ENCODE measurements at places on chromosomes 16 and 17.

DNA sequence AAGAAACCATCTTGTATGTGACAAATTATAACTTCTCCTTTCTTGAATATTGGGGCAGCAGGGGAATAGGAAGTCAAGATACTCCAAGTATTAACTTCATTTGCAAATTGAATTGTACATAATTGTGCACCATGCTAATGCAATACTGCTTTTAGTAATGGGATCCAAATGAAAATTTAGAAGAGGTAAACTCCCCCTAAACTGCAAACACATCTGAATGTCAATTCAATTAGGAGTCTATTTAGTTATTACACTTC lies 4.5 kb downstream of the STAT5B start:
- DNase-seq = no peak

DNA sequence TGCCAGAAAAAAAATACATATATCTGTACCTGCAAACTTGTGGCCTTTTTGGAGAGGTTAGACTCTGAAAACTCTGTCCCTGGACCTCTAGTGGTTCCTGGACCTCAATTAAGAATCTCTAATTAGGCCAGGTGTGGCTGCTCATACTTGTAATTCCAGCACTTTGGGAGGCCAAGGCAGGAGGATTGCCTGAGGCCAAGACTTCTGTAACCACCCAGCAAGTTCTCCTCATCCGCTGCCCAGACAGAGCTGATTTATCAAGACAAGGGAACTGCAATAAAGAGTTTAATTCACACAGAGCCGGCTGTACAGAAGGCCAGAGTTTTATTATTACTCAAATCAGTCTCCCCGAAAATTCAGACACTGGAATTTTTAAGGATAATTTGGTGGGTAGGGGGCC lies 4.2 kb downstream of the ASPA start:
- no peak for DNase-seq

DNA sequence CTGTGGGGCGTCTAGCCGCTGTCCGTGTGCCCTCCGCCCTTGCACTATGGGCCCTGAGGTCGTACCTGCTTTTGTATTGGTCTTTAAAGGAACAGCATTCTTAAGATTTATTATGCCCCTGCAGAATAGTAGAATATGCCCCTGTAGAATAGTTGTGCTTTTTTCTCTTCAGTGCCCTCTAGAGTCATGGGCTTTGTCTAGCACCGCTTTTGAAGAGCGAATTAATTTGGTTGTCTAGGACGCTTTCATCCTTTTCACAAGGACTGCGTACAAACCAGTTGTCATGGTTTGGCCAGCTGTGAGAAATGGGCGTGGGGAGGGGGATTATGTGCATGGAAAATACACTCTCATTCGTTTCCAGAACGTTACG lies 621 bp downstream of the CEP95 start:
- DNase-seq = no peak

DNA sequence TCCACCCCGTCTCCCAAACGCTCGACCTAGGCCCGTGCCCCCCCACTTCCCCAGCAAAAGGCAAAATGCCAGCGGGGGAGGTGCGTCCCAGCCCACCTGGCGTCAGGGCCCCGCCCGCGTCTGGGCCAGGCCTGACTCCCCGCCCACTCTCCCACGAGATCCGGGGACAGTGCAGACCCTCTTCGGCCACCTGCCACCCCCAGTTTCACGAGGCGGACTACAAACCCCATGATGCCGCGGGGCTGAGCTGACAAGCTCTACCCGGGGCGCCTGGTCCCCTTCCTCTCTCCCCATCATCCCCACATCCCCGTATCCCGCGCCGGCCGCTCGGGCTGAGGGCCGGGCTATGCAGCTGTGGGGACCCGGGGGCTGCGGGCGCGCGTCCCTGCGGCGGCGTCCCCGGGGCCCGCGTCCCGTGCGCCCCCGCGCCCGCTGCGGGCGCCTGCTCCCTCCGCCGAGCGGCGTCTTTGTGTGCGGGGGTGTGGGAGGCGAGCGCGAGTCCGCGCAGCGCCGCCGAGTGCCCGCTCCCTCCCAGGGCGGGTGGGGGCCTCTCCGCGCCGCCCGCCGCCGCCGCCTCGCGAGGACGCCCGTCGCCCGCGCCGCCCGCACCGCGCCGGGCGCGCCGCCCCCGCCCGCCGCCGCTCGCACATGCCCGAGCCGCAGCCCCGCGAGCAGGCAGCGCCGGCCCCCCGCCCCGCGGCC lies at the start of gene ANKRD13B:
Gene ANKRD13B (plus strand): TSS at position 283 of the 702 bp plus-strand sequence. CDS start 490 bp downstream, outside the sequence.
- peak; percentile 58 for DNase-seq

GRCh38 chr16:87074641-87075318 lies 242.4 kb downstream of the C16orf95 start:
- DNase-seq = no peak

- DNase-seq = no peak
Measured at GRCh38 chr17:75447951-75448856, 8.2 kb upstream of the TMEM94 start.

DNA sequence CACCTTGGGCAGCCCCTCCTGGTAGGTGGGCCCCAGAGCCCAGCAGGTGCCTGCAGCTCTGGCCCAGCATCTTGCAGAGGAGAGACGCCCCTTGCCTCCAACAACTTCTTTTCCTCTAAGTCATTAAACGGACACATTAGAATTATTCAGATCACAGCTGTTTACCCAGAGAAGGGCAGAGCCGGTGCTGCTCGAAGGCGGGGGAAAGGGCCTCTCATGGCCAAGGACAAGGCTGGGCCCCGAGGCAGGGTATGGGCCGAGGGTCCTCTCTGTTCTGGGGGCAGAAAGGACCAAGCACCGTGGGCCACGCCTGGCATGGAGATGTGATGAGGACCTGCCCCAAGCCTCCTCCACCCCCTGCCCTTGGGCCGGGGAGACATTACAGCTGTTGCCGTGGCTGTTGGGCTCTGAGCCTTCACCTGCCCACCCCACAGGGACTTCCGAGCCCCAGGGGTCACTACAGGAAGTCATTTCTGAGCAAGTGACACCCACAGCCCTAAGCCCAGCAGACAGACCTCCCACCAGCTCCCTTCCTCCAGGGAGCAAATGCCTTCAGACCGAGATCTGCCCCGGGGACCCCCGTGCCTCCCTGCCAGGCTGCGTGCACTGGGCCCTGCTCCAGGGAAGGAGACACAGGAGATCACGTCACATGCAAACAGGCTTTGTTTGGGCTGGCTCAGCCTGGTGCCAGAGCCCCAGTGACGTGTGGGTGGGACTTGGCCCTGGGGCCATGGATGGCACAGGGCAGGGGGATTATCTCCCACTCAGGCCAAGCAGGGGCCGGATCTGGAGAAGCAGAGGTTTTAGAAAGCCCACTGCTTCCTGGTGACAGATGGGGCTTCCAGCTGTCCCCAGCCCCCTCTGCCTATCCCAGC lies 699 bp upstream of the PVALEF start:
- DNase-seq = no peak

DNA sequence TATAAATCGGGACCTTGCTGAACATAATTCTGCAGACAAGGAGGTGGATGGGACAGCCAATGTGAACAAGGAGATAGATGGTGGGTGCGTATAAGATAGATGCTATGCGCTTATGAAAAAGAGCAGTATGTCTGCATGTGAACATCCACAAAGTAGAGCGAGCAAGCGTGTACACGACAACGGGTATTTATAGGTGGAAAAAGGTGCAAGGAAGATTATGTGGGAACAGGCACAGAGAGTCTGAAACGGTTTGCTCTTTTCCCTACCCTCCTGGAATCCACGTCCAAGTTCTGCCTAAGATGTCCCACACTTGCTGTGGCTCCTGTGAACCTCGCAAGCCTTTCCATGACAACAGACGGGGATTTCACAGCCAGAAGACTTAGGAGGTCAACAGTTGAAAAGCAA lies 43.0 kb downstream of the SNX11 start:
- DNase-seq = no peak

Measured in left ventricle myocardium inferior (tissue), 1 donor.